ENCODE measurements at places on chromosomes 3 and 15. TPM values are rescaled to one million over a fixed set of nuclear protein-coding genes. Genes with fewer than 3 reads are reported as not detected.

Gene FANCD2OS
- total RNA-seq = not detected

Gene SLC6A1
- total RNA-seq = not detected

Gene SPSB4
- 2.9 TPM for total RNA-seq

Gene SNRPA1
- total RNA-seq = 51.2 TPM

Gene CDHR4
- total RNA-seq = not detected

Gene CHRM5
- total RNA-seq = 0.02 TPM

Gene ARPP21
- total RNA-seq = not detected

Gene LYZL4
- total RNA-seq = not detected

Gene TRIM42
- total RNA-seq = not detected

Gene COL7A1
- 128 TPM for total RNA-seq

Gene POMGNT2
- 20.2 TPM for total RNA-seq

Gene ADAMTS9
- total RNA-seq = 0.90 TPM

Gene ZNF662
- not detected for total RNA-seq

Gene VEPH1
- total RNA-seq = 25.0 TPM

Gene ERICH6
- total RNA-seq = not detected

Gene ST3GAL6
- total RNA-seq = 4.0 TPM

Gene IQCB1
- 35.6 TPM for total RNA-seq

Gene FOXB1
- not detected for total RNA-seq

Gene DENND4A
- total RNA-seq = 10.3 TPM

Gene PRSS50
- total RNA-seq = not detected

Gene PRR20G
- total RNA-seq = not detected

Gene MST1R
- total RNA-seq = 1.9 TPM

Gene CISH
- total RNA-seq = 1.1 TPM

Gene SCN11A
- total RNA-seq = not detected

Gene SRGAP3
- total RNA-seq = 5.9 TPM

Gene SH3GL3
- total RNA-seq = not detected

Gene NCK1
- 40.2 TPM for total RNA-seq

Gene ANKRD63
- not detected for total RNA-seq

Gene NANOGP8
- total RNA-seq = not detected

Gene FGF7
- not detected for total RNA-seq

Gene AMIGO3
- 1.0 TPM for total RNA-seq

Gene DPPA2
- not detected for total RNA-seq

Gene GOLGA8S
- not detected for total RNA-seq

Gene PLSCR5
- not detected for total RNA-seq

Gene CCR8
- not detected for total RNA-seq

Gene SLC38A3
- not detected for total RNA-seq

Gene OR5AC2
- not detected for total RNA-seq

Gene IL20RB
- total RNA-seq = 1.1 TPM

Gene ANKRD34C
- not detected for total RNA-seq

Gene TOPBP1
- 70.8 TPM for total RNA-seq

Gene TGM5
- 0.14 TPM for total RNA-seq

Gene BRPF1
- total RNA-seq = 18.4 TPM

Gene SI
- total RNA-seq = not detected

Gene U2SURP
- 165 TPM for total RNA-seq

Gene SYNM
- total RNA-seq = 5.6 TPM

Gene STXBP5L
- total RNA-seq = 0.36 TPM

Gene GP9
- not detected for total RNA-seq

Gene ZPLD1
- not detected for total RNA-seq

Gene UBE2E2
- 9.5 TPM for total RNA-seq

Gene STRA6
- total RNA-seq = 3.0 TPM

Gene C15orf62
- total RNA-seq = 0.31 TPM
